ENCODE measurements at places on chromosomes 4 and X. TPM values are rescaled to one million over a fixed set of nuclear protein-coding genes. Genes with fewer than 3 reads are reported as not detected.

GRCh38 chrX:7242613-7243012 lies 94.7 kb upstream of the PUDP start:
- no peak for DNase-seq

HUWE1 gene
- 200 TPM for total RNA-seq

- no peak for DNase-seq
These were observed 22.2 kb upstream of the USP53 start for GRCh38 chr4:119190354-119190753.

DNA sequence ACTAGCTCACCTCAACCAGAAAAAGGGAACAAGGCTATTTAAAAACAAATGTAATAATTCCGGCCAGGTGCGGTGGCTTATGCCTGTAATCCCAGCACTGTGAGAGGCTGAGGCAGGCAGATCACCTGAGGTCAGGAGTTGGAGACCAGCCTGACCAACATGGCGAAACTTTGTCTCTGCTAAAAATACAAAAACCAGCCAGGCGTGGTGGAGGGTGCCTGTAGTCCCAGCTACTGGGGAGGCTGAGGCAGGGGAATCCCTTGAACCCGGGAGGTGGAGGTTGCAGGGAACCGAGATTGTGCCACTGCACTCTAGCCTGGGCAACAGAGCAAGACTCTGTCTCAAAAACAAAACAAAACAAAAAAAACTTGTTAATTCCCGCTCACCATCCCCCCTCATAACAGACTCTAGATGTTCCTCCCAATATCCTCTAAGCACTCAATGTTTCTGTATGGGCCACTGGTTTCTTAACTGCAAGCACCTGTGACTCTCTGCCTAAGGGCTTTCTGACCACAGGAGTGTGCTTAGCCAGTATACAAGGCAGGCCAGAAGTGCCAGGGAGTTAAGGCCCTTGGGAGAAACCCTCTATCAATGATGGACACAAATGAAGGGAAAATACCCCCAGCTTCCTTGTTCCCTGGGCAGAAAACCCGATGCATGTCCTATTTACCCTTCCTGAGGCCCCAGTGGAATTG lies 21.0 kb upstream of the THOC2 start:
- no peak for DNase-seq

GRCh38 chr4:81844717-81845116 lies 373.0 kb upstream of the RASGEF1B start:
- peak; percentile 51 for DNase-seq

DNA sequence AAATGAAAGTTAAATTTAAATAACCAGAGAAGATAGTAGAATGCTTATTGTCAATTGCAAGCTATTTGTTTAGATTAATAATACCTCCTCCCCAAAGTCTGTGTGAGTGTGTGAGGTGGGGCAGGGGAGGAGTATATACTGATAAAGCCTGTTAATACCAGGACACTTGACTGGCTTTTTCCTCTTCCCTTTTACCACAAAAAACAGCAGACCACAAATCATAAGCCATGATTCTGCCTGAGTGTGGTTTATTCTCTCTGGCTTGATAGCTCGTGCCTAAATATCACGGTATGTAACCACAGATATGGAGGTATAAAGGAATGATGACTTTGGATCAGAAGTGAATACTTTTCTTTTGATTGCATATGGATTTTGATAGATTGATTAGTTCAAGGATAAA lies 21.9 kb upstream of the SCRG1 start:
- no peak for DNase-seq

GRCh38 chrX:2325076-2325784 lies 175.5 kb downstream of the DHRSX start:
- no peak for DNase-seq

- no peak for DNase-seq
These were observed 80.5 kb upstream of the FAM47C start for GRCh38 chrX:36927712-36928111.

GRCh38 chr4:1047106-1047975 lies 35.9 kb downstream of the FGFRL1 start:
- DNase-seq, result peak; percentile 81

AKAP17A gene
- total RNA-seq, result 44.7 TPM

DNA sequence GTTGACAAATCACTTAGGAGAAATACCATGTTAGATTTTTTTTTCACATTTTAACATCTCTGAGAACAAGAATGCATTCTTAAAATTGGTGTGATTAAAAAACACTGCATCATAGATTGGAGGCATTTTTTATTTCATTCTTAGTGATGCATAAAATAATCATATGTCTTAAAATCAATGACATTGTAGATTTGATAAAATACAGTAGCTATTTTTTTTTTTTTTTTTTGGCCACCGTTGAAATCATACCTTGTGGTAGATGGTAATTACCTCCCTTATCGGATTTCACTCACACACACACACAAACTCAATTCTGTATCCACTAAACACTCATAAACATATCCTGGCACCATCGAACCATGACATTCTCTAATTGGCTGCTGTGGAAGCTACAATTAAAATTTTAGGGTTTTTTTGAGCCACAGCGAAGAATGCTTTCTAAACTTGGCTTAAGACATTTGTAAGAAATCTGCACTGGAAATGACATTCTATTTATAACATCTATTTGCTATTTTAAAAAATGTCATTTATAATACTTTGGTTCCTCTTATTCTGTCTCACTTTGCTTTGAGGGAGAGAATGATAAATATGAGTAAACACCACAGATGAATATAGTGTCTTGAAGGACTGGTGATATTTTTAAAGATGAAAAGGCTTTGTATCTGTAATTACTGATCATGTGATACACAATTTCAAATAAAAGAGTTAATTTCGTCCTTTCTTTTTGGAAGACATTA lies 60.1 kb downstream of the CCSER1 start:
- DNase-seq, result no peak
